ENCODE measurements at places on chromosomes 12 and 14.

DNA sequence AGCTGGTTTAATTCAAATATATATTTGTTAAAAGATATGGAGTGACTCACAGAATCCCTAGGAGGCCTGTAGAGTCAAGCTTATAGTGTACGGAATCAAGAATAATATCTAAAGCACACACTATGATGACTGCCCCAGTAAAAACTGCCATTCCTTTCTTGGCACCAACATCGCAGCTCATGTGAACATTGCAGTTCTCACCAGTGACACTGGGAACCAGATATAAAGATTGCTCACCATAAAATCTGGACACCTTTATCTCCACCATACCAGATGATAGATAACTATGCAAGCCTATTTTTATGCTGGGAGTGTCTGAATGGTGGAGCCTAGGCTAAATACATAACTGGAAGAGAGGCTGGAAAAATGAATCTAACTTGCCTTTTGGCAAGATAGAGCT lies 463.9 kb upstream of the TBX3 start:
- no peak for DNase-seq

DNA sequence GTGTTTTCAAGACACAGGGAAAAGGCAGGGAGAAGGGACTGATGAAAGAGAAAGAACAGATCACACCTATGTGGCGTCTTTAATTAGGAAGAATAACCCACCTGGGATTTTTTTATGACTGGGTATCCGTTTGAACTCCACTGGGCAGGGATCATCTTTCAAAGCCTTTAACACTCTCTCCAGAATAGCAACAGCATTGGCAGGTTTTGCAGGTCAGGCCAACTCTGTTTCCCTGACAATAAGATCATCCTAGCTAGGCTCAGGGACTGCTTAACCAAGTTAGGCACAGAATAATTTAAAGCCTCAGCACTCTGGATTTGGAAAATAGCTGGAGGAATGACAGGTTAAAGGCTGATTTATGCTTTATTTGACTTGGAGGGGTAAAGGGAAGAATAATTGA lies 117.6 kb downstream of the SUDS3 start:
- DNase-seq, result no peak

DNA sequence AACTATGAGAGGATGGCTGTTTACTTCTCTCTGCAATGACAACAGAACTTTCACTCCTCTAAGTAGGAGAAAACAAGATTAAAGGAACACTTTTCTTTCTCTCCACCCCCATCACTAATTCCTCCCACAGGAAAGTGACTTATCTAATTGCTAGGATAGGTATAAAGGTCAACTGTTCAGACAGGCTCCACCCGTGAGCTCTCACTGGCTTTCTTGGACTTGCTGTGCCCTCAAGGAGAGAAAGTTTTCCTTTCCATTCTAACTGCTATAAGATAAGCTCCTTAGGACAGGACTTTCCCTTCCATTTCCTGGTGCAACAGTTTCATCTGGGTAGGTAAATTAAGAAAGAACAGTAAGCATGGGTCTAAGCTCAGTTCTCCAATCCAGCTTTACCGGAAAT lies 4.8 kb downstream of the SLC41A2 start:
- no peak for DNase-seq

DNA sequence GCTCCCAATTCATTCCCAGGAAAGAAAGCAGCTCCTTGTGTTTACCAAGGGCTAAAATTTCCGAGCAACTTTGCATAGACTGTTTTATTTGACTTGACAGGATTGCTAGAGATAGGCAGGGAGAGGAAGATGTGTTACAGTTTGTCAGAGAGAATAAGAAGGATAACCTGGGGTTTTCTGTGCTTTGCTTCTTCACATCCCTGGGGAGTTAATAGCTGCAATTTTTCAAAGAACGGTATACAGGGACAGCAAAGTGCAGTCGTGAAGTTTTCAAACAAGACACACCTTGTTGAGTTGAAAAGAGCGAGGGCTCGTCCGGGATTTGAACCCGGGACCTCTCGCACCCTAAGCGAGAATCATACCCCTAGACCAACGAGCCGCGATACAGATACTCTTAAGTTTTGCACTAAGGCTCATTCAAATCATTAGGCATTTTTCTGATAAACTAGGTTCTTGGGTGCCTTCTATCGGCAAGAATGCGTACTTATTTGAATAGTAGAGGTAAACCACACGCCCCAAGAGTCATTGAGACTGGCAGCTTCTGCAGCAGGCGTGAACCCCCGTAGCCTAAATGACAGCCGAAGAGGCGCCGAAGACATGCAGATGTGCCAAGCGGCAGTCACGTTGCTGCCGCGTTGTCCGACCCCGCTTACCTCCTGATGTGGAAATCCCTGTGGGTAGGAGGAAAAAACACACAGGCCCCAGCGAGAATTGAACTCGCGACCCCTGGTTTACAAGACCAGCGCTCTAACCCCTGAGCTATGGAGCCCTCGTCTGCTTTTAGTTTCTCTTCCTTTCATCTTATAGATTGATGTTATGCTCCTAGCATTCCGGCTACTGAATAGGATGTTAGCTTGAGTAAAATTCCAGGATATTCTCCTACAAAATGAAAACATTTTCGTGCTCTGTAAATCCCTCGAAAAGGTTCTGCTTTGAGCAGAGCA lies 22.2 kb upstream of the RNASE12 start:
- no peak for DNase-seq

GRCh38 chr14:79044894-79045624 lies 874.9 kb downstream of the NRXN3 start:
- no peak for DNase-seq
